ENCODE measurements at places on chromosomes 5 and 9. TPM values are rescaled to one million over a fixed set of nuclear protein-coding genes. Genes with fewer than 3 reads are reported as not detected.

TRIM7 gene
- 0.74 TPM for total RNA-seq

PAPPA gene
- total RNA-seq, result 80.5 TPM

REEP2 gene
- 1.1 TPM for total RNA-seq

GFM2 gene
- 31.8 TPM for total RNA-seq

ACTL7A gene
- not detected for total RNA-seq

FST gene
- total RNA-seq, result 80.2 TPM

RNF183 gene
- not detected for total RNA-seq

IL17B gene
- not detected for total RNA-seq

ATG10 gene
- 8.8 TPM for total RNA-seq

DNA sequence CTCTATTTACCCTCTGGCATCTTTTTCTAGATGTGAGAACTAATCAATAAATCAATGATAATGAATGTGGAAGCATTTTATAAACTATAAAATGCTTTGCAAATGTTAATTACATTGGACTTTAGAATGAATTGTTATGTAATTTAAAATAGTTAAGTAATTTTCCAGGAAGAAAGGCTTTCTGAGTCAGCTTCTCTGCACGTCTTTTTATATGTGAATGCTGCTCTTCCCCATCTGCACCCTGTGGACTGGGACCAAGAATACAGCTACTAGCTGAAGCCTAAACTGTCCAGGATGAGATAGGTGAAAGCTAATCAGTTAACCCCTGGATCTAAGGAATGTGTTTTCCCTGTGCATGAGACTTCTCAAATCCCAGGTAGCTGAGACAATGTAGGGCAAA is 292.9 kb downstream of the NR3C1 start:
- DNase-seq, result peak; percentile 21

GRCh38 chr9:28092981-28093936 is 520.0 kb upstream of the C9orf72 start:
- no peak for DNase-seq

DNA sequence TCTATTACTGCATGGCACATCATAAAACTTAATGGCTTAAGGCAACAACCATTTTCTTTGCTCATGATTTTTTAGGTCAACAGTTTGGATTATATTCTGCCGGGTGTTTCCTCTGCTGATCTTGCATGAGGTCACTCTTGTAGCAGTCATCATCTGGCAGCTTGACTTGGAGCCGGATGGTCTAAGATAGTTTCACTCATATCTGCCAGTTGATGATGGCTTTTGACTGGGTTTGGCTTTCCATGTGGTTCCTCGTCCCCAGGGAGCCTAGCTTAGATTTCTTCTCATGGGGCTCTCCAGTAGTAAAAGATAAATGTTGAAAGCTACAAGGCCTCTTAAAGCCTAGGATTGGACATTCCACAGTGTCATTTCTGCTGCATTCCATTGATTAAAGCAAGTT is 27.4 kb downstream of the LNPEP start:
- DNase-seq, result peak; percentile 80

DNA sequence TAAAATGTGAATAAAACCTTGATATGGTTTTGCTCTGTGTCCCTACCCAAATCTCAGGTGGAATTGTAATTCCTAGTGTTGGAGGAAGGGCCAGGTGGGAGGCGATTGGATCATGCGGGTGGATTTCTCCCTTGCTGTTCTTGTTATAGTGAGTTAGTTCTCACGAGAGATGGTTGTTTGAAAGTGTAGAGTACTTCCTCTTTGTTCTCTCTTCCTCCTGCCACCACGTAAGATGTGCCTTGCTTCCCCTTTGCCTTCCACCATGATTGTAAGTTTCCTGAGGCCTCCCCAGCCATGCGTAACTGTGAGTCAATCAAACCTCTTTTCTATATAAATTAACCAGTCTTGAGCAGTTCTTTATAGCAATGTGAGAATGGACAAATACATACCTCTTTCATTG is 34.9 kb downstream of the TARS1 start:
- DNase-seq, result no peak

- DNase-seq, result no peak
Measured at GRCh38 chr9:97749928-97750327, 52.8 kb upstream of the XPA start.

DNA sequence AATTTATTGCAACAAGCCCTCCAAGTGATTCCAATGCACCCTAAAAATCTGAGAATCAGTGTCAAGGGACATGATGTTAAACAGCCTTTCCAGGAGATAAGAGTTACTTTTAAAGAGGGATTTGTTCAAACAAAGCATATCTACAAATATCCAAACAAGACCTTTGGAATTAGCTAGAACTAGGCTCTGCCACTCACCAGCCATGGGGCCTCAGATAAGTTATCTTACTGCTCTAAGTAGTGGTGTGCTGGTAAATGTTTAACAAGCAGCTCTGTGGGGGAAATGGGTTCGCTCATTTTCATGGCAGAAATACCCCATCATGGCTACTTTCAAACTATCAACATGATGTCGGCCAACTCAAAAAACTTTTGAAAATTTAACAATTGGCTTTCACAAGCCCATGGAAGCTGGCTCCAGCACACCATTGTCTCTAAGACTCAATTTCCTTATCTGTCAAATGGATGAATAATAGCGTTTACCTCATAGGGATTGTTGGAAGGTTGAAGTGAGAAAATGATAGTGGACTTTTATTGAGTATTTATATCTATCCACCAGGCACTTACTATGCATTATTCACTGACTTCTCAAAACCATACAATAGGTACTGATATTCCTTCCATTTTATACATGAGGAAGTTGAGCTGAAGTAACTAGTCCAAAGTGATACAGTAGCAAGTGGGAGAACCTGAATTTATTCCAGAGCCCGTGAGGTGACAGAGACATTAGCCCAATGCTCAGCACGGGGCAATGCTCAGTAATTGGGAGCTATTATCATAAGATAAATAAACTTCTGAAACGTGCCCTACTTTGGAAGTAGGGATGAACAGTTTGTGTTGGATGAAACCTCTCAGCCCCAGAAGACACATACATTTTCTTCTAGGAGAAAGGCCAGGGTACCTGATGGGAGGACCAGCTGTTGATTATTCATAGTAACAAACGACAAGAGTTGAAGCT is 43.2 kb downstream of the SH3RF2 start:
- DNase-seq, result peak; percentile 83

GRCh38 chr5:142095035-142095434 is 13.5 kb upstream of the NDFIP1 start:
- no peak for DNase-seq

GRCh38 chr5:128109766-128110165 is 26.2 kb downstream of the SLC12A2 start:
- no peak for DNase-seq

- DNase-seq, result no peak
Measured at GRCh38 chr5:128774605-128775004, 190.7 kb upstream of the SLC27A6 start.

DNA sequence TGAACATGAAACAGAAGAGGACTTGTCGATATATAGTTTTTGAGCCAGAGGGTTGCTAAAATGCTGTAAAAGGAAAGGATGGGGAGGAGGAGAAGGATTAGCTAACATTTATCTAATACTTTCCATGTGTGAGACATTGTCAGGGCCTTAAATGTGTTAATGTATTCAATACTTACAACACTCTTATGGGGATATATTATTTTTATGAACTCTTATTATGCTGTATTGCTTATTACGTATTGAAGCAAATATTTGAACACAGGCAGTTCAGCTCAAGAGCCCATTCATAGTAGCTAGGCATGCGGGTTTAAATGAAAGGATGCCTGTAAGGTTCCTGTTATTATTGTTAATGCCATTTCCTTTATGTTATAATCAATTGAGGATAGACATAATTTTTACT is 391.5 kb downstream of the CCDC171 start:
- DNase-seq, result no peak

GRCh38 chr9:127361561-127361960 is 35.4 kb upstream of the SLC2A8 start:
- DNase-seq, result no peak

All from fibroblast of the aortic adventitia (primary cell).